ENCODE measurements at places on chromosomes 5 and 9.

DNA sequence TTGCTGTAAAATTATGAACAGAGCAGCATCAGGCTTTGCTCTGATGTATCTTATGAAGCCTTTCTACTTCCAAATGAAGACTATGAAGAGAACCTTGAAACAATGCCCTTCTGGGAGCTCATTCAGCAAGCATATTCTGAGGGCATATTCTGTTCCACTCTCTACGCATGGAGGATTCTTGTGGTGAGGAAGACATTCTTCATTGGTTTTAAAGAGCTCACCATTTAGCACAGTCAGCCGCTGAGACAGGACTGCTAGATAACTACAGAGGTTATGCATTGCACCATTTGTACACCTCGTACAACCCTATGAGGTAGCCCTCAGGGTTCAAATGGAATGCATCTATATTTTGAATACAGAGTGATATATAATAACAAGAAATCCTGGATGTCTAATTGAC, 61.0 kb downstream of the INVS start:
- no peak for DNase-seq

DNA sequence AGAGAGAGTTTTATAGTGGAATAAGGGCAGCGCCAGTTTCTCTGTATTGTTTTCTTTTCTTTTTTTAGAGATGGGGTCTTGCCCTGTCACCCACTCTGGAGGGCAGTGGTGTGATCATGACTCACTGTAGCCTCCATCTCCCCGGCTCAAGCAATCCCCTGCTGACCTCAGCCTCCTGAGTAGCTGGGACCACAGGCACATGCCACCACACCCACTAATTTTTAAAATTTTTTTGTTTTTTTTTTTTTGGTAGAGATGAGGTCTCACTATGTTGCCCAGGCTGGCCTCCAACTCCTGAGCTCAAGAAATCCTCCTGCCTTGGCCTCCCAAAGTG, 119.0 kb downstream of the PIK3R1 start:
- DNase-seq: no peak

DNA sequence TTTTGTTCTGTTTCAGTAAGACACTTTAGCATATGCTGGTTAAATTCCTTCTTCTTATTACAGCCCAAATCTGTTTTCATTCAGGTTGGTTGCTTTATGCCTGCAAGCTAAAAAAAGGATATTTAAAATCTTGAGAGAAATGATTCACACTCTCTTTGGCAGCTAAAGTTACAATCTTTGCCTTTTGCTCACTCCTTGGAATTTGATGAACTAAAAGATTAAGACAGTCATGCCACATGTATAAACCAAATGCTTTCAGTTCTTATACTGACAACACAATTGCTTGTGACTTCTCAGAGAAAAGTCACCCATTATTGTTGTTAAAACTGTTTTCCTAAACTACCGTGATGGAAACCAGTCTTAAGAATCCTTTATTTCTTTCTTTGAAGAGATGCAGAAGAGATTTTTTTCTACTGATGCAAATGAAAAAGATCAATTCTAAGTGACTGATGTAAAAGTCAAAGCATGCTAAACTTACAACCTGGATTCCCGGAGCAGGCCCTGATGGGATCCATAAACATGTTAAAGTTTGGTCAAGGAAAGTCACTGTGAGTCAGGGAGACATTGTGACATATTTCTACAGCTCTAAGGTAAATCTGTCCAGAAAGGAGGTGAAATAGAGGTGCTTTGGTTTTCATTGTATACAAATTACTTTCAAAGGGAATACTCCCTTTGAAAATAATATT, 144.2 kb upstream of the CDH10 start:
- no peak for DNase-seq

GRCh38 chr9:27282269-27282668, 14.7 kb downstream of the EQTN start:
- DNase-seq: no peak

GRCh38 chr5:64487283-64487682, 18.5 kb upstream of the RGS7BP start:
- DNase-seq: no peak

DNA sequence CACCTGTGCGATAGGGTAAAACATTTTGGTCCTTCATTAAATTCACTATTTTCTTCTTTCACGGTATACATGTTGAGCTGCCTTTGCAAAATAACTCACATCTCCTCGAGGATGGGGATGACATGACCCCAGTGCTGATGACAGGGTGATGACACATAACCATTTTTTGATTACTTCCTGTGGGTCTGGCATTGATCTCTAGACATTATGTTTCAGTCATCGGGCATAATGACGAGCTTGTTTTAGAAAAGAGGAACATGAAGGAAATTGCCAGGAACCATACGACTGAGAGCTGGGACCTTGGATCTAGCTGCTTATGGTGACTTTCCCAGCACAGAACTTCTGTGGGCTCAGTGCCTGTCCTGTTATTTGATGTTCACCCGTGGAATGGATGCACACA, 25.2 kb downstream of the COL5A1 start:
- no peak for DNase-seq

DNA sequence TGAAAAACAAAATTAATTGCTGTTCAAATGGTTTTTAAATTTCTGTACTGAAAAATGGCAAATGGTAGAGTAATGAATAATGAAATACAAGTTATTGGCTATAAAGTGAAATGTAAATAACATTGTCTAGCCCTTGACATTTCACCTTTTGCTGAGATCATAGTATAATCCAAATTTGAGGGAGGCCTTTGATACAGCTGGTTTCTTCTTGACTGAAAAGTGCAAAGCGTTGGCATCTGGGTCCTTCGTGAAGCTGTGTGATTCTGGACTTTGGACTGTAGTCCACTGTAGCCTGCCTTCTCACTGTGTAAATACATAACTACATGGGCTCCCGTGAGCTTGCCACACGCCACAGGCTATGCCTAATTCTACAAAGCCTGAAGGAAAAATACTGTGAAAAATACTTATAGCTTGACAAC, 52.3 kb downstream of the ARHGEF28 start:
- no peak for DNase-seq

DNA sequence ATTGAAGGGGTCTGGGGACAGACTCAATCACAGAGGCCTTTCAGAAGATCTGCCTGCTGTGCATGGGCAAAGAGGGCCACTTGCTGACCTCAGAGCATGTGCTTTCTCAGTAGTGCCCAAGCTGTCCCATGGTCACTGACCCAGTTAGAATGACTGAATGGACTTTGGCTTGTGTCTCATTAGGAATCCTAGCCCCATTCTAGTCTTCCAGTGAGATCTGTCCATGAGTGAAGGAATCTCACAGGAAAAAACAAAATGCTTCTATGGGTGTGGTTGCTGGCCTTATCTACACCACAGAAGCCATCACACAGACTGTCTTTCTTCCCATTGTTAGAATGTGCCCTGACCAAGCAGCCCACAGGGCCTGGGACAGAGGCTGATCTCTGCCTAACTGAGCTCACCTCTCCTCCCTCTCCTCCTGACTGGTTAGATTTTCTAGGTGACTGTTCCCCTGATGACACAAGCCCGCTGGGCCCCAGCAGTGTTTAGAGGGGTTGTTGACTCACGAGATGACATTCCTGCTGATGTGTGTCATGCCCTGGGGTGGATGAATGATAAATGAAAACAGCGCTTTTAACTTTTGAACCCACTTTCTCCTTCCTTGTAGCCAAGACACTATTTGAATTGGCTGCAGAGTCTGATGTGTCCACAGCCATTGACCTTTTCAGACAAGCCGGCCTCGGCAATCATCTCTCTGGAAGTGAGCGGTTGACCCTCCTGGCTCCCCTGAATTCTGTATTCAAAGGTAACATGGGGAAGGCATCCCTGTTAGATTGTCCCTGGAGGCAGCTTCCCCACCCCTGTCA, 24.8 kb downstream of the TGFBI start:
- no peak for DNase-seq

DNA sequence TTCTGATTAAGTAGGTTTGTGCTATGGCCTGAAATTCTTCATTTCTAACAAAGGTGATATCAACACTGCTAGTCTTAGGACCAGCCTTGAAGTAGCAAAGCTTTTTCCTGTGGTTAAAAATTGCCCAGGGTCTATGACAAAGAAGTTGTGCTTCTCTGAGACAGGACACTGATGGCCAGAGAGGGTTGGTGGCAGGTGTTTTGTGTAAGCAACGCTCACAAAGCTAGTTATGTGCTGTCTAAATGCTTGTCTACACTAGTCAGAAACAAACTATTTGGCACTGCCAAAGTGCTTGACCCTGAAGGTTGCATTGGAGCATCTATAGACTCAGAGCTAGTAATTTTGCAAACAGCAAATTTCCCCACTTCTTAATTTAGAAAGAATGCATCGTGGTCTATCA, 44.1 kb upstream of the SELENOP start:
- DNase-seq: no peak

- no peak for DNase-seq
Measured at GRCh38 chr9:107847978-107848964, 358.7 kb upstream of the KLF4 start.

- DNase-seq: no peak
Measured at GRCh38 chr5:53027913-53028312, 38.8 kb downstream of the ITGA2 start.

- no peak for DNase-seq
Measured at GRCh38 chr5:121273833-121274433, 577.7 kb upstream of the FTMT start.

Measured in stimulated activated CD4-positive, alpha-beta T cell treated with anti-CD3 and anti-CD28 coated beads, Interleukin-4, amount 100 ng/mL, for 24 hours (primary cell).